ENCODE measurements at places on chromosomes 11 and 22.

DNA sequence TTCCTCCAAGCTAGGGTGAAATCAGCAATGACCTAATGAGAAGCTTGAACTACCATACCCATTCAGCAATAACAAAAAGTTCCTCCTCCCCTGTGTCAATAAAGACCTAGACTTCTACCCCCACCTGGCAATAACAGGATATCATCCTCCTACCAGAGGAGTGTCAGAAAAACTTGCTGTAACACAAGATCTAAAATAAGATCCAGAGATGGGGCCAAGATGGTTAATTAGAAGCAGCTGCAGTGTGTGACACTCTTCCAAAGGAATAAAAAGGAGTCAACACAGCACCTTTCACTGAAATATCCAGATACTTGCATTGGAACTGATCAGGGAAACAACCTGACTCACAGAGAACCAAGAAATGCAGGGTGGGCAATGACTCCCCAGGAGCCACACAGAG lies 84.4 kb upstream of the ARHGAP42 start:
- no peak for DNase-seq

- peak; percentile 55 for DNase-seq
These were observed 14.3 kb upstream of the ANKK1 start for GRCh38 chr11:113373306-113373705.

DNA sequence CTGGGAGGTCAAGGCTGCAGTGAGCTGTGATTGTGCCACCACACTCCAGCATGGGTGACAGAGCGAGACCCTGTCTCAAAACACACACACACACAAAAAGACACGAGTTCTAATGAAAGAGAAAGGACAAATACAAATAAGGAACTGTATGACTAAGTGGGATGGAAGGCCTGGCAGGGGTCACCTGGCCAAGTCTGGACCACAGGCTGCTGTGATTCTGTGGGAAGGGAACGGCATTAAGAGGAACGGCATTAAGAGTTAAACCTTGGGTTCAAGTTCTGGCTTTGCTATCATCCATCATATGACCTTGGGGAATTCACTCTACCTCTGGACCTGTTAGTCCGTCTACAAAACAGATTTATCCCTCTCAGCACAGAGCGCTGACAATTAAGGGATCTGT lies 47.7 kb downstream of the LRFN4 start:
- peak; percentile 55 for DNase-seq

- DNase-seq, result peak; percentile 73
These were observed 32.5 kb downstream of the MRGPRX2 start for GRCh38 chr11:19027829-19028595.
